GDM1 (cell line): ENCODE measurements at places on chromosomes 4 and X.

DNA sequence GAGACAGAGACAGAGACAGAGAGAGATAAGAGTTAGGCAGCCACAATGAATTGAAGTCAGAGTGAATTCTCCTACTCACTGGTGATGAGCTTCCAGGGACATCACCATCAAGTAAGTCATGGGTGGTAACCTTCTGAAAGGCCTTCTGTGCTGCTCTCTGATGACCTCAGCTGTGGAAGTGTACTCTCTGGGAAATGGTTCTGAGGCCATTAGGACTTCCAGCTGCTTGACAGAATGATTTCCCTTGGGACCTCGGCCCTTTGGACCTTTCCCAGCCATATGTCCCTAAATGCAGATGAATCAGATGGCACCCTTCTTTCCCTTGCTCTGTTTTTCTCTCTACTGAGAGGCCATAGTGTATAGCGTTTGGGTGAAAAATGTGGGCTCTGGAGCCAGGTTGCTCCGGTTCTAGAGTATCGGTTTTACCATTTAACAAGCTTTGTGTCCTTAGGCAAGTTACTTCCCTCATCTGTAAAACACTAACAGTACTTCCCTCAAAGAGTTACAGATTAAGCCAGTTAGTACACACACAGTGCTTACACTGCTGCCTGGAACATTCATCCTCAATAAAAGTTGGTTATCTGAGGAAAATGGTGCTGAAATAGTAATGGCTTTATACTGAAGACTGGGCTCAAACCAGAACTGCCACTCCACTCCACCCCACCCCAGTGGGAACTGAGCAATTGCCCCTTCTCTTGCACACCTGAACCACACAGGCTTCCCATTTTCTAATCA is 7.6 kb downstream of the SEPTIN11 start:
- DNase-seq: no peak

GRCh38 chr4:37246891-37247290 is 2.3 kb downstream of the NWD2 start:
- no peak for DNase-seq

DNA sequence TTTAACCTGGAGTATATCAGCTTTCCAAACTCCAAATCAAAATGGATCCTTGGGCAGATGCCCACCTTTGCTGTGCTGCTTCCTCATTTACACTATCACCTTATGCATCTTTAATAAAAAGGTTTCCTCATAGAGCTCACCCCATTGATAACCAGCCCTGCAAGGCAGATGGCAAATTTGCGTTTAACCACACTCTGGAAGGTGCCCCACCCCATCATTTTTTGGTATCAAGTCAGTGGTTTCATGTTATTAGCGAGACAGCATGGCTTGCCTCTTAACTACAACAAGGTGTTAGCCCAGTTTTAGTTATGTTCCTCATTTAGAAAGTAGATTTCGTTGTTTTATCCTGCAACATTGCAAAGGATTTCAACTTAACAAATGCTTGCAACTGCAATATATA is 214.0 kb upstream of the WDFY3 start:
- no peak for DNase-seq

GRCh38 chr4:115873048-115873447 is 759.6 kb upstream of the NDST4 start:
- no peak for DNase-seq

GRCh38 chr4:124555959-124556358 is 156.6 kb downstream of the ANKRD50 start:
- DNase-seq: no peak

DNA sequence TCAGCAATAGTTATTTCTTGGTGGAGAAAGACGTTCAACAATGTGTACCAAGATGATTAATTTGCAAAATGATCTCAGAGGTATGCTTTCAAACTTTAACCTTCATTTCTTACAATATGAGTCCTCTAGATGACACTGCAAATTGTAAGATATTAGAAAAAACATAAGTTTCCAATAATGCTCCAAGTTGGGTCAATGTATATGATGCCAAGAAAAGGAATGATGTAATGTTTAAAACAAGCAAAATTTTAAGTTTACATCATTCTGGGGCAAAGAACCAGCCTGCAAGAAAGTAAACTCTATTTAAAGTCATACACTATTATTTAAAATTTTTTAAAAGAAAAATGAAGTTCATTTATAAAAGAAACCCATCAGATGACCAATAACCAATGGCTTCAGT is 56.1 kb downstream of the PRSS12 start:
- no peak for DNase-seq

- no peak for DNase-seq
Measured at GRCh38 chrX:37578045-37578444, 6.6 kb downstream of the LANCL3 start.

GRCh38 chr4:7129871-7130620 is 62.2 kb upstream of the GRPEL1 start:
- no peak for DNase-seq

DNA sequence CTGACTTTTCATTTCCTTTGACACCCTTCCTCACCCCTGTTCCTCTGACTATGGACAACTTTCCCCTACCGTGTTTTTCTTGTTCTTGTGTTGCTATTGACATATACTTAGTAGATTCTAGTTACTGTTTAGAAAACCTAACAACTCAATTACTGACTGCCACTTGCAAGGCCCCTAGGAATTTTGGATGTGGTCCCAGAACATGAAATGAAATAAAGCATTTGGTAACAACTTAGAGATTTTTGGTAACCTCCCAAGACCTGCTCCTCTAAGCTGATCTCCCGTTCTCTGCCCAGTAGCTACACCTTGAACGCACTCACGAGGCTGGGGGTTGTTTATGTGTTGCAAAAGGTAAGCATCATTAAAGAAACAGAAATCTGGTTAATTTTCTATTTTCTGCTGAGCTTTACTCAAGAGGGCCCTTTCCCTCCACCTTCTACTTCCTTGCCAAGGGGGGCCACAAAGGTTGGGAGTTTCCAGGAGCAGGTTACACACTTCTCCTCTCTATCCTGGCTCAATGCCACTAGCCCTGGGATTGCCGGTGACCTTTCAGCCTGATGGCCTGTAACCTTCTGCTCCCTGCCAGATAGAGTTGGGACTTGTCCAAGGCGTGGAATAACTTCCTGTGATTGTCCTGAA is 20.5 kb downstream of the GAB3 start:
- DNase-seq: no peak

- DNase-seq: no peak
Measured at GRCh38 chrX:52990848-52991247, 32.5 kb upstream of the FAM156A start.

- no peak for DNase-seq
Measured at GRCh38 chr4:18033111-18034085, 11.8 kb upstream of the LCORL start.

- DNase-seq: no peak
Measured at GRCh38 chr4:76690906-76691275, 207.1 kb downstream of the SOWAHB start.

DNA sequence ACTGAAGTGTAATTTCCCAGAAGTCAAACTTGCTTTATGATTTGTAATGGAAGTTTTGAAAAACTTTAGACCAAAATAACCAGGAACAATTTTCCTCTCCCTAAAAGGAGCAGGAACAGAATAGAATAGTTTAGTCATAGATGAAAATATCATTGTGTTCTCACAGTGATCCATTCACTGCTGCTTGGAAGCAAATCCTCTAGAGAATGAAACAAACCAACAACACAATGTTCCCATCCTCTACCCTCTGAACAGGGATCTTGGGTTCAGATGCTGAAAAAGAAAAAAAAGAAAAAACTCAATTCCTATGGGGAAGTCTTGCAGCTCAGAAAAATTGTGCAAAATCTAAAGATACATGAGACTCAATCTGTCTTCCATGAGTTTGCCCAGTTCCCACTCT is 12.2 kb downstream of the DSPP start:
- DNase-seq: no peak

GRCh38 chr4:153209410-153209809 is 5.2 kb downstream of the TRIM2 start:
- DNase-seq: no peak

- DNase-seq: no peak
Measured at GRCh38 chr4:168291242-168291641, 27.3 kb downstream of the DDX60 start.

- no peak for DNase-seq
Measured at GRCh38 chr4:80182237-80182866, 15.0 kb upstream of the PRDM8 start.

DNA sequence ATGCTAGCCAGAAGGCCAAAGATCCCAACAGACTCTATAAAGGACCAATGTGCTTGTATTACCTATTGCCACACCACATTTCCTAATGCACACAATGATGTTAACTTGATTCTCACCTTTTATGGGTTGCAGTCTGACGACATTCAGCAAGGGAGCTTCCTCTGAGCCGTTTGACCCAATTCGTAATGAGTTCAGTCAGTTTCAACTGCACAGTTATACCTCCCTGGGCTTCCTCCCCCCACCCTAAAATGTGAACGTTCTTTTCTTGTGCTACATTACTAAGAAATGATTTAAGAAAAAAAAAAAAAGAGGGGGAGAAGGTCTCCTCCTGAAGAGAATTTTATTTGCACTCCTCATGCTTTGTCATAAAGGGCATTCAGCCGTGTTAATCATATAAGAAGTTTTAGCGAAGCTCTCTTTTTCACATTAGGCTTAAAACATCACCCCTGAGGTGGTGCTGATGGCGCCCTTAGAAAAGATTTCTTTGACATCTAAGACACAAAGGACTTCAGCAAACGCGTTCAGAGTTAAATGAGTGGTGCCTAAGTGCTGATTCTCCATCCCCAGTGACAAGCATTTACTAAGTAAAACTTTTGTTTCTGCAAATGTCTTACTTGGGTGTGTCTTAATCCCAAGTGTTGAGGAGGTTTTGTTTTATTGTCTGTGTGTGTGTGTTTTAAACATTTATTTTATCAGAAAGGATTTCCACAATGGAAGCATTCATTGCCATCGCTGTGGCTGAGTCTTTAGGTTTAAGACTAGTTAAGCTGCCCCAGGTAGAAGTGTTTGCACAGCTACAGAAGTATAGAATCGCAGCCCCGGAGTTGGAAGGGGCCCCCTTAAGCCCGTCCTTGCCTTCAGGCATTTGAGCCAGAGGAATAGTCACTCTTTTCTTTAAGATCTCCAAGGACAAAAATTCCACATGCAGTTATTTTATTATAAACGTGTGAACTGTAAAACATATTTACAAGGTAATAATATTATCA is 15.2 kb upstream of the GPC3 start:
- no peak for DNase-seq

GRCh38 chr4:17817027-17817426 is 6.2 kb downstream of the NCAPG start:
- peak; percentile 22 for DNase-seq

- peak; percentile 10 for DNase-seq
Measured at GRCh38 chr4:145935253-145936141, 3.1 kb downstream of the ZNF827 start.

DNA sequence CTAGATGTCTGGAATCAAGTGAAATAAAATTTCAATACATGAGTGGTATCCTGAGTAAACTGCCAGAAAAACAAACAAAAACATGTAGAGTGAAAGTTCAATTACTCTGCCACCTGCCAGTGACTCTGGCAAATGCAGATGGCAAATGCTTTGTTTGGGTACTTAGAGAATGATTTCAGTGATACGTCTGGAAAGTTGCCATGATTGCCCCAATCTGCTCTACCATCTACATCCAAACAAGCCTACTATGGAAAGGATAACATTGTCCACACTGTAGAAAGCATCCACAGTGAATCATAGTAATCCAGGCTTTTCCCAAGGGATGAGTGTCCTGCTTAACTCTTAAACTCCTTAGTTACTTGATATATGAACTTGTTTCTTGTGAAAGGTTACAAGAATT is 3.4 kb downstream of the SPATA4 start:
- no peak for DNase-seq

DNA sequence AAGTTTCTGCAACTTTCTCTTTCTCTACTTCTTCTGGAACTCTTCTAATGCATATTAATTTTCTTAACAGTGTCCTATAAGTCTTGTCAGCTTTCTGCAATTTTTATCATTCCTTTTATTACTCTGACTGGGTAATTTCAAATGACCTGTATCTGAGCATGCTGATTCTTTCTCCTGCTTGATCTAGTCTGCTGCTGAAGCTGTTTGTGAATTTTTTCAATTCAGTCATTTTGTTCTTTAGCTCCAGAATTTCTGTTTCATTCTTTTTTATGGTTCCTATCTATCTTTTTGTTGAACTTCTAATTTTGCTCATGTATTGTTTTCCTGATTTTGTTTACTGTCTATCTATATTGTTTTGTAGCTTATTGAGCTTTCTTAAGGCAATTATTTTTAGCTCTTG is 1.5 kb upstream of the KLKB1 start:
- DNase-seq: no peak

- no peak for DNase-seq
Measured at GRCh38 chr4:182913621-182914020, 3.6 kb downstream of the DCTD start.

- no peak for DNase-seq
Measured at GRCh38 chr4:134001057-134001456, 200.5 kb downstream of the PABPC4L start.

DNA sequence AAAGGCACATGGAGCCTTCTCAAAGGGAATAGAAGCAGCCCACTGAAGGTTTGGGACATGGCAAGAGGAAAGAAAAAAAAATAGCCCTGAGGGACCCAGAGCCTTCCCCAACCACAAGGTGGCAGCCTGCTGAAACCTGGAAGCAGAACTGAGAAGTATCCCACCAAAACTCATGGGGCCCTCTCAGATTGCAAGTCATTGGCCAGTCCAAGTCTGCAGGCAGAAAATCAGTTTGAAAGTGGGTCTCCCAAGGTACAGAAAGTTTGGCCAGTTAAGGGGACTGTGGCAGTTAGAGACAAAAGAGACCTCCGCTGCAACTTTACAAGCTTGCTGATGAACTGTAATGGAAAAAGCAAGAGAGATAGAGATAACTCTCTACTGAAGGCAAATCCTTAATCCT is 155.8 kb downstream of the ANTXR2 start:
- DNase-seq: peak; percentile 53

GRCh38 chr4:1579001-1579900 is 104.9 kb downstream of the FAM53A start:
- peak; percentile 57 for DNase-seq

DNA sequence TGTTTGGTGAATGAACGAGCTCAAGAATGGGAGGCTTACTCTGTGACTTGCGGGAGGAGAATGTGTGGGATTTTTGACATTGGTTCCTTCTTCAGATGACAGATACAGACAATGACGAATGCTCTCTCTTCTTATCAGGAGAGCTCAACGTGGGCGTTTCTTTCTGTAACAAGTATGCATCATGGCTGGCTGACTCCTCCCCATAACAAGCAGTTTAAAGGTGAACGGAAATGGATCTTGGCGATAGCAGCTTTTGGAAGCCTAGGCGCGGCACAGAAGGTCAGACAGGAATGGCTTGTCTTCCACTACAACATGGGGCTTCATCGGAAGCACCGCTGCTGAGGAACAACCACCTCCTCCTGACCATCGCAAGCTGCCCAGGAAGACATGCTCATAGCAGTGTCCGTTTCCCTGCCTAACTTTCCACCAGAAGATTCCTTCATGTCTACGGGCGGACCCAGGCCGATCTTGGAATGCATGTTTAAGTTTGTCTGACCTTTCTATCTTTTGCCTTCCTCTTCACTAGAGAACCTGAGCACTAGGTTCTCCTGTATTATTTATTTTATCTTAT is 18.3 kb upstream of the ACSL1 start:
- DNase-seq: no peak
